Subcutaneous adipose tissue (tissue), 4 donors: ENCODE measurements at places on chromosomes 3 and 15. TPM values are rescaled to one million over a fixed set of nuclear protein-coding genes. Genes with fewer than 3 reads are reported as not detected.

TGM5 gene
- total RNA-seq: 4.7 TPM

DNAJC19 gene
- 44.0 TPM for total RNA-seq

OXTR gene
- total RNA-seq: 0.34 TPM

SAXO2 gene
- 5.2 TPM for total RNA-seq

NRG4 gene
- not detected for total RNA-seq

PLCH1 gene
- not detected for total RNA-seq
